AG08395 (cell line): ENCODE measurements at places on chromosomes 2 and 18.
A peak's percentile ranks its signal among the peaks of the same experiment; 100 is the strongest.

DNA sequence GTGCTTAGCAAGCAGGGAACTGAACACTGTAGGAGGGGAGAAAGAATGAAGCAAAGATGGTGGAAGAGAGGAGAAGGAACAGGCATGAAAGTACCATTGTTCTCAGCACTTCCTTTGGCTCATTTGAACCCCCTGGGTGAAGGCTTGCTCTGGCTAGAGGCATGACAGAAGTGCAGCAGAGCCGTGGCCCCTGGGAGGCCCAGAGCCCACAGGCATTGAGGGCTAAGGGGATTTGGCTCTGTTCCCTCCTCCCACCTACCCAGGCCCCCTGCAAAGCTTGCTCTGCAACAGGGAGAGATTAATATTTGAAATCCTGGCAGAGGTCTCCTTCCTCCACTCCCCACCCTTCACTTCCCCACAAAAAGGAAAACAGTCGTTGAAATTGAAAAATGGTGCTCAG is 262.6 kb downstream of the CELF4 start:
- no peak for DNase-seq

- DNase-seq = no peak
These were observed 95.3 kb upstream of the SOX11 start for GRCh38 chr2:5596868-5597267.

- DNase-seq = no peak
These were observed 124.2 kb downstream of the NFATC1 start for GRCh38 chr18:79519751-79520477.

- DNase-seq = no peak
These were observed 257.2 kb upstream of the CHAC2 start for GRCh38 chr2:53510401-53510800.

DNA sequence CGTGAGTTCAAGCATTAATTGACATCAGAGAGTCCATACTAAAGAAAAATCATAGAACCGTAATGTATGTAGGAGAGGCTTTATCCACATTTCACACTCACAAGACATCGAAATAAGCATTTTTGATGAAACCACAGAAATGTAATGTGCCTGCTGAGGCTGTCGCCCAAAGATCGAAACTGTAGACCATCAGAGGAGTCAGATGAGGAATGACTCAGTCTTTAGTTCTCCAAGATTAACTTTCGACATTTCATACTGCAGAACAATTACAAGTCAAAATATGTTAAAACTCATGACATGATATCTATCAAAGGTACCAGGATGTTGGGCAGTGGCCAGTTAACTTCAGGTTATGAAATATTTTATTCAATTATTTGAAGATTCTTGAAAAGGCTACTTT is 79.6 kb downstream of the RAB31 start:
- no peak for DNase-seq

DNA sequence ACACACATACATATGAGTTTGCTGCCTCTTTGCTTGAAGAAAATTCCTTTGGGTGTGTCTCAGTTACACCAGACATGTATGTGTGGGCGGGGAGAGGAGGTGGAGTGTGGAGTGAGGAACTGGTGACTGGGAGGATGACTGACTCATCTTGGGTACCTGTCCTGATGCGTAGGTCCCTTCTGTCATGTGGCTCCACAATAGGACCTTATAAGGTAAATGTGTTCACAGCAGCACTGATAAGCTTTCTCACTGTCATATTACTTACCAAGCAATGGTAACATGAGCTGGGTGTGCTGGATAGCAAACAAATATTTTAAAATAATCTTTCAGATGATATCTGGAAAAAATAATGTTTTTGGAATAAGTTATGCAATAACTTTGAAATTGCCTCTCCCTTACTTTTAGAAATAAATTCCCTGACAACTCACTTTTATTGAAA is 45.1 kb downstream of the SLC9A2 start:
- no peak for DNase-seq

DNA sequence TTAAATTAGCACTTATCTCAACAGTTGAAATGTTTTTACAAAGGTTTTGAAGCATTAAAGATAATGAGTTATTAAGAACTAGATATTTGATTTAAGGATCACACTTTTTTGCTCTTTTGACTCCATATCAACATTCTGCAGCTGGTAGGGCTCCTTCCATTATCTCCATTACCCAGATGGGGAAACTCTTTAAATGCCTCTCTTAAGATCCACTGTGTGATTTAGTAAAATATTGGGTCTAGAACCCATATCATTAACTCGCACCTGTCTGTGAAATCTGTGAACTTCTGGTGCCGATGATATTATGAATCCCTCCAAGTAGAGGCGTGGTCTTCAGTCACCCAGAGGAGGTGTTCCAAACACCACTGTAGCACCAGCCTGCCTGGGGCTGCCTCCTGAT is 466.2 kb downstream of the TSN start:
- DNase-seq = no peak

DNA sequence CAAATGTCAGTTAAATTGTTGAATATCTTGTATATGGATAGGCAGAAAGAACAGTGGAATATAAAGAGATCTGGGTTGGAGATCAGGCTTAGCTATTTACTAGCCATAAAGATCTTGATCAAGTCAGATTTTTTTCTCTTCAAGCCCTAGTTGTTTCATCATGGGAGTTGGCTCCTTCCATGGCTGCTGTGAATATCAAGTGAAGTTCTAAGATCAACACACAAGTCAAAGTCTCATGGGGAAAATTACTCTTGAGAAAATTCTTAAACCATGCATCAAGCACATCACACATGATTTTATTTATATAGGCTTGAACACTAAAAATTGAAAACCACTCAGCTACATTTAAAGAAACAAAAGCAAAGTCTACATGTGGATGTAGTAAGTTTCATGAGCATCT is 79.8 kb downstream of the C1D start:
- DNase-seq = no peak

DNA sequence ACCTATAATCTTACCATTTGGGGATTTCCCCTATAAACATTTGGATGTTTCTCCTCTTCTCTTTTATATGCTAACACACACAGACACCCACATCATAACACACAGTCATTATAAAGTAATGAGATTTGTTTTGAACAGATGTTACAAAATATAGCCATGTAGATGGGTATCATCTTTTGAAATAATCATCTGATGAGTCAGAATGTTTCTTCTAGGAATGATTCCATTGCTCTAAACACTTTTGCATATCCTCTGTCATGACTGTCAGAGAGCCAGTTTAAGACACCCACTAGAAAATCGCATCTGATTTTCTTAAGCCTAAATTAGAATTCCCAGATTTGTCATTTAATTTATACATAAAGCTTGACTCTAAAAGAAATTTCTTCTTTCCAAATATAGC is 442.6 kb downstream of the CMPK2 start:
- DNase-seq = peak; percentile 2

- DNase-seq = no peak
These were observed 286.6 kb downstream of the DPP10 start for GRCh38 chr2:114729026-114729425.

DNA sequence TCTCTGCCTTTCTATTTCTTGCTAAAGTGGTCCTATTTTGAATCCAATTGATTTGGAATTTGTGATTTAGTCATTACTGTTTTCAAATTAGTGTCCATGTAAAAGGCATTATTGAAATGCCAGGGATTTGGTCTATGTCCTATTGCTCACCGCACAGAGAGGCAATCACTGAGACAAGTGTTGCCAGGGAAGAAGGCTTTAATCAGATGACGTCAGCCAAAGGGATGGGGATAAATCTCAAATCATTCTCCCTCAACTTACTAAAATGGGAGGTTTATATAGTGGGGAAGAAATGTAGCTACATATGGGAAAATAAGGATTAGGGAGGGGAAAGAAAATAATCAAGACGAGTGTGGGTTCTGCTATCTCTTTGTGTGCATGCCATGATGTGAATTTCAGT is 9.6 kb downstream of the SERPINB12 start:
- DNase-seq = no peak

GRCh38 chr2:240649331-240649730 is 24.1 kb downstream of the GPR35 start:
- DNase-seq = no peak

DNA sequence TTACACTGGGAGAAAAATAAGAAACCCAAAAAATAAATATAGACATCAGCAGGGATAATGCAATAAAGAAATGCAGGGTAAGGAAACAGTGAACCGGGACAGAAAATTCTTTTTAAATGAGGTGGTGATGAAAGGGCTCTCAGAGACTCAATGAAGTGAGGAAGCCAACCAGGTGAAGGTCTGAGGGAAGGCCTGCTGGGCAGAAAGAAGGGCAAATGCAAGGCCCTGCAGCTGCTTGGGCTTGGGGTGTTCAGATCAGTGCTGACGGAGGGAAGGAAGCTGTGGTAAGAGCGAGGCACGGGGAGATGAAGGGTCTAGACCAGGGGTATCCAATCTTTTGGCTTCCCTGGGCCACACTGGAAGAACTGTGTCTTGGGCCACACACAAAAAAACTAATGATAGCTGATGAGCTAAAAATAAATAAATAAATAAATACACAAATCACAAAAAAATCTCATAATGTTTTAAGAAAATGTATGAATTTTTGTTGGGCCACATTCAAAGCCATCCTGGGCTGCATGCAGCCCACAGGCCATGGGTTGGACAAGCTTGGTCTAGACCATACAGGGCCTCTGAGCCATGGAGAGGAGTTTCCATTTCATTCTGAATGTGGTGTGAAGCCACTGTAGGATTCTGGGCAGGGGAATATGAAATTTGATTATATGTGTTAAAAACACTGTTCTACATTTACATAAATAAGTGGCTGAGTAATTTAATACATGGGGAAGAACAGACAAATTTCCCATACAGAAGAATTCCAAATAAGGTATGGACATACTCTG is 96.3 kb upstream of the DNMT3A start:
- no peak for DNase-seq

GRCh38 chr2:241391892-241392665 is 36.0 kb downstream of the FARP2 start:
- peak; percentile 60 for DNase-seq

DNA sequence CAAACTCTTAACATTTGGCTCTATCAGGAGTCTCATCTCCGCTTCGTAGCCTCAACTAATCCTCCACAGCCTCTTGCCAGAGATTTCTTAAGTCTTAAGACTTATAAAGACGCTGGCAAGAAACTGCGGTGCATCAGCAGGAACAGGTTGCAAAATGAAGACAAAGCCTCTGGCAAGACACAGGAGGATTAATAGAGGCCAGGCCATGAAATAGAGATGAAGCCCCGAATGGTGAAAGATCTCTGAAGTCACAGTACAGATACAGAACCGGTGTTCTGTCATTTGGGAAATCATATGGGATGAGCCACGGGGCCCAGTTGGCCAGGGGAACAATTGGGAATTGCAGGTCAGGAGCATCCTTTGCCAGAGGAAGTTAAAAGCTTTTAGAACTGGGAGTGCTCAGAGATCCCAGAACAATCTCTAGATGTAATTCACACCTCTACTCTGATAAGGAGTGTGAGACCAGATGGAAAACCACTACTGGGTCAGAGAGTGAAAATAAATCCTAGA is 190.9 kb upstream of the FOSL2 start:
- no peak for DNase-seq

DNA sequence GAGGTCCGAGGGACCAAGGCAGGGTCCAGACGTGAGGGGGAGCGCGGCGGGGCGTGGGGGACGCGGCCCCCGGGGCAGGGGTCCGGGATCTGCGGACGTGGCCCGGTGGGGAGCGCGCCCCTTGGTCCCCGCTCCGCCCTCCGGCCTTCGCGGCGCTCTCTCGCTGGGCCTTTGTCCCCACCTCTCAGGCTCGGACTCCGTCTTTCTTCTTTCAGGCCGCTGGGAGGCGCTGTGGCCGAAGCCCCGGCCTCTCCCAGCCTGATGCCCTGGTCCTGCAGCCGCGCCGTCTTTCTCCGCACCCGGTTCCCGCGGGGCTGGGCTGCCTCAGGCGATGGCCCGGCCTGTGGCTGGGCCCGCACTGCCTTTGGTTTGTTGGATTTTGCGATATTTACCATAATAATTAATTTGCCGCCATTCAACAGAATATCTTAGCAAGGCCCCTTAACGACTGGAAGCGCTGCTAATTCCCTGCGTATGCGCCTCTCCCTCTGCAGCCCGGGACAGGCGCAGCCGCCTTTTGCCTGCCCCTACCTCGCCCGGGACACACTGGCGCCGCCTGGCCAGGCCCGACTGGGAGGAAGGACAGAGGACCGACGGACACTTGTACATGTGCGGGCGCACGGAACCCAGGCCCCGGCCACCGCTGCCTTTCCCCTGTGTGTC is 10.8 kb downstream of the SIX3 start:
- peak; percentile 76 for DNase-seq

DNA sequence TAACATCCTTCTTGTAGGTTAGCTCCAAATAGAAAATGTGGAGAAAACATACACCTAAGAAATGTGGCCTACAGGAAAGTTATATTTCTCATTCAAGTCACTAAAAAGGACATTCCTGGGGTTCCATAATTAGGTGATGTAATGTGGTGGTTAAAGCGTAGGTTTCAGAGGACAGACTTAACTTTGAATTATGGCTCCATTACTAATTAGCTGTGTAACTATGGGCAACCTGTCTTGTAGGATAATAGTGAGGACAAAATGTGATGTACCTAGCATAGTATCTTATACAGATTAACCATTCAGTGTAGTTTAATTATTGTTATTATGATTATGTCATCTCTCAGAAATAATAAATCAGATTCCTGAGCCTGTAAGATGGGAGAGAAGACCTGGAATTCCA is 602.5 kb downstream of the TSN start:
- no peak for DNase-seq

GRCh38 chr2:111100765-111101162 is 19.9 kb upstream of the BCL2L11 start:
- DNase-seq = no peak

DNA sequence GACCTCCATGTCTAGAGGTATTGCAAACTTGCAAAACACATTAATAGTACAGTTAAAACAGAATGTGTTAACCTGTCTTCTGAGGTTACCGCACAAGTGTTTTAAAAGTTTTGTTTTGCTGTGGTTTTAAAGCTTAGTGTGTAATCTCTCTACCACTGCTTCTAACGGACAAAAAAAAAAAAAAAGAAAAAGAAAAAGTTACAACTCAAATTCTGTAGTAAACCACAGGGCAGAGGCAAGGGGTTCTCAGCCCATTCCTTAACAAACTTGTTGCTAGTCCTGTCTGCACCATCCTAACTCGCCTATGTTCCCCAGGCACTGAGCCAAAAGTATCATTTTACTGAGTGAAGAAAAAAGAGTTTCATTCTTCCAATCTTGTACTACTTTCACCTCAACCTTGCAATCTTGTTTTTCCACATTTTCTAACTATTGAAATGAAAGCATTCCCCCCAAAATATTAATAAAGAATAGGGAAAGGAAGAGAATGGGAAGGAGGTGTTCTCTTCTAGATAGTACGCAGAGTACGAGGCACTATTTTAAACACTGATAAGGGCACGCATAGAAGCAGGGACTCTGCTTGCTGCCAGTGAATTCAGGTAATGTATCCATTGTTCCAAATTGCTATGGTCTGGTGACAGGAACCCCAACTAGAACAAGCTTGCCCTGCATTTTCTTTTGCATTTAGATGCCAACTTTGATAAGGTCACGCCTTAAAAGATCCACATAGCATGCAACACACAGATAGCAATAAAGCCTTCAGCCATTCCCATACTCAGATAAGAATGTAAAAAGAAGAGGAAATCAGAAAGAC is 47.1 kb downstream of the IKZF2 start:
- DNase-seq = no peak
